ENCODE measurements at places on chromosomes 6 and 20.
A peak's percentile ranks its signal among the peaks of the same experiment; 100 is the strongest.

- no peak for DNase-seq
Observed at GRCh38 chr6:168865-169455, 123.3 kb upstream of the DUSP22 start.

DNA sequence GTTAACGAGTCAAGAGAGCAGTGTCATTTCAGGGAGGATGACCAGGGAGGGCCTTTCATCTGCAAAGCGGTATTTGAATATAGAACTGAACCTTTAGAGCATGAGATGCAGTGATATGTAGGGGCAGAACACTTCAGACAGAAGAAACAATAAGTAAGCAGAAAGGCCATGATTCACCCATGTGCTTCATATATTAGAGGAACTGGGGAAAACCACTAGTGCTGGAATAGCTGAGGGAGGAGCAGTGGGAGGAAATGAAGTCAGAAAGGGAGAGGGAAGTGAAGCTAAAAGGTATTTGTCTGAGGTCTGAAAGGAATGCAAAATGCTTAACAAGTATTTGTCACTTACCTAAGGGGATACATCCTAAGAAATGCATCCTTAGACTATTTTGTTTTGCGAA, 391.2 kb downstream of the ADGRB3 start:
- no peak for DNase-seq

DNA sequence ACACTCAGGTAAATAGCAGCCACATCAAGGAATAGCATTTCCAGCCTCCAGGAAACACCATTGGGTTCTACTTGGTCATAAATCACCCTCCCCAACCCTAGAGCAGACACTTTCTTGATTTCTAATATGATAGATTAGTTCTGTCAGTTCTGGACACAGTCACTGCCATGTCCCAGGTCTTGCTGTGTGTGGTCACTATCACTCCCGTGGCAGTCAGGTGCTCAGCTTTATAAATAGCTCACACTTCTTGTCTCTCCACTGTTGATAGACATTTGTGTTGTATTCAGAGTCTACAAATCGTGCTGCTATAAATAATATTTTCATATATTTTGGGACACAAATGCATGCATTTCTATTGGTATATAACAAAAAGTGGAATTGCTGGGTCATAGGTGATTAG, 13.3 kb downstream of the HLA-F start:
- DNase-seq, result no peak

GRCh38 chr20:24968278-24968800, 19.3 kb downstream of the CST7 start:
- DNase-seq, result no peak

GRCh38 chr6:143187238-143187923, 126.7 kb downstream of the AIG1 start:
- no peak for DNase-seq

DNA sequence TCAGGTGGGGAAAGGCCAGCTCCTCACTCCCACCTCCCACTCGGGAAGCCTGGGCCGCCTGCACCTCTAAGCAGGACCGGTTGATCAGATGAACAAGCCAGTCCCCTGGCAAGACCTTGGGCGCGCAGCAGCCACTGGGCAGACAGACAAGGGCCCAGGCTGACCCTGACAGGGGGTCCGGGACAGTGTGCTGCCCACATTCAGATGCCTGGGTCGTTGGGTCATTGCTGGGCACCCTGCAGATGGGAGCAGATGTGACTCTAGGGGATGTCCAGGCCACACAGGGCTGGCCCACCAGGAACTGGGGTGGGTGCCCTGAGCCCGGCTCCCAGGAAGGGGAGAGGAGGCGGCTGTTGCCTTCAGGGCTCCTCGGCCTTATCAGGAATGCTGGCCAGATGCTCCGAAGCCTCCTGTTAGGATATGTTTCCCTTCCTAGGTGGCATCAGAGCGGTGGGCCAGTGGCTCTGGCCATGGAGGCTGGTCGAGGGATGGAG, 17.3 kb upstream of the FRMD1 start:
- DNase-seq, result no peak

- DNase-seq, result no peak
Observed at GRCh38 chr6:4510317-4510716, 265.9 kb upstream of the CDYL start.

GRCh38 chr20:49539481-49540231, 28.3 kb downstream of the PTGIS start:
- DNase-seq, result no peak

DNA sequence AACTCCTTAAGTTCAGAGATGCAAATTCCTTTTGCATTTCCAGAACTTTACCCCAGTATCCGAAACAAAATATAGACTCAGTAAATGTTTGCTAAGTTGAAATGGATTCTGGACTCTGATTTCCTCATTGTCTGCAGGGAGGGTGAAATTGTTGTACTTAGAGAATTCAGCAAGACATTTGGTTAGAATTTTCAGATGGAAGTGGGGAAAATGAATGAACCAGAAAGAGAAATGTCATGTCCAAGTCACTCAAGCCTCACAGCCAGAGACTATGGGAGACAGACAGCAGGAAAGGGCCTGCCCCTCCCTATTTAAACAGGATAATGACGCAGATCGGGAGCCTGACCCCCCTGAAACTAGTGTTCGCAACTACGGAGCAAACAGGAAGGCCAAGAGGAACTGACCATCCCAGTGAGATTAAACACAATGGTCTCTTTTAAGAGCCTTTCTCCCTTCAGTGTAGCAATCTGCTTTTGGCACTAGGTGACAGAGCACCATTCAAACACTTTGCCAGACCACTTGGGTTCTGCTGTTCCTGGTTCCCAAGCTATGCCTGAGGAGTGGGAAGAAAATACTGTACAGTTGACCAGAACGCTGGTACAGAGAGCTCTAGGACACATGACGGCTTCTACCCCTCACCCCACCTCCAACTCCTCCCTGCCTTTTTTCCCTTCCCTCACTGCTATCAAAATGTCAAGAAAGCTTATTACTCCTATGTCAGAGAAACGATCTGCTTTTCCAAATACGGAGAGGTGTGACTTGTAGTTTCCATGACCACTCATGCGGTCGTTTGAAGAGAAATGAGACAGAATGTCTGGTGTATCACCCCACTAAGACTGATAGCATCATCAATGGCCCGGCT, 13.7 kb downstream of the NEDD9 start:
- DNase-seq, result no peak

GRCh38 chr6:133553652-133554051, 312.5 kb downstream of the EYA4 start:
- DNase-seq, result peak; percentile 7

Data from activated naive CD8-positive, alpha-beta T cell treated with anti-CD3 and anti-CD28 coated beads, Interleukin-2, amount 50 U/mL, for 24 hours (primary cell).